Amygdala (tissue), 56 donors: ENCODE measurements at places on chromosomes 1 and 21.

DNA sequence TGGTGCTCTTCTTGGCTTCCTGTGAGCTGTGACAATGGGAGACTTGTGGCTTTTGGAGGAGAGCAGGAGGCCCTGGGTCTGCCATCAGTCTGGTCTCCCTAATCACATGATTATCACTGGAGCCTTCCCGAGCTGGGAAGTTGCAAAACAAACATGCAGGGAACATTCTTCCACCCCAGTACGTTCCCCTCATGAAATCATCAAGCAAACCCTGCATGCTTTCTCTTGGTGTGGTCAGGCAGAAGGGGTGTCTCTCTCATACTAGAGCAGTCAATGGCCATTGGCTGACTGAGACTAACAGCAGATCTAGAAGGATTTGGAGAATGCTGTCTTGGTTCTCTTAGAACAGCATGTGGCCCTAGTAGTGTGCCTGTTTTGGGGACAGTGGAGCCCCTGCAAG is 111.2 kb downstream of the LIPI start:
- no peak for DNase-seq

DNA sequence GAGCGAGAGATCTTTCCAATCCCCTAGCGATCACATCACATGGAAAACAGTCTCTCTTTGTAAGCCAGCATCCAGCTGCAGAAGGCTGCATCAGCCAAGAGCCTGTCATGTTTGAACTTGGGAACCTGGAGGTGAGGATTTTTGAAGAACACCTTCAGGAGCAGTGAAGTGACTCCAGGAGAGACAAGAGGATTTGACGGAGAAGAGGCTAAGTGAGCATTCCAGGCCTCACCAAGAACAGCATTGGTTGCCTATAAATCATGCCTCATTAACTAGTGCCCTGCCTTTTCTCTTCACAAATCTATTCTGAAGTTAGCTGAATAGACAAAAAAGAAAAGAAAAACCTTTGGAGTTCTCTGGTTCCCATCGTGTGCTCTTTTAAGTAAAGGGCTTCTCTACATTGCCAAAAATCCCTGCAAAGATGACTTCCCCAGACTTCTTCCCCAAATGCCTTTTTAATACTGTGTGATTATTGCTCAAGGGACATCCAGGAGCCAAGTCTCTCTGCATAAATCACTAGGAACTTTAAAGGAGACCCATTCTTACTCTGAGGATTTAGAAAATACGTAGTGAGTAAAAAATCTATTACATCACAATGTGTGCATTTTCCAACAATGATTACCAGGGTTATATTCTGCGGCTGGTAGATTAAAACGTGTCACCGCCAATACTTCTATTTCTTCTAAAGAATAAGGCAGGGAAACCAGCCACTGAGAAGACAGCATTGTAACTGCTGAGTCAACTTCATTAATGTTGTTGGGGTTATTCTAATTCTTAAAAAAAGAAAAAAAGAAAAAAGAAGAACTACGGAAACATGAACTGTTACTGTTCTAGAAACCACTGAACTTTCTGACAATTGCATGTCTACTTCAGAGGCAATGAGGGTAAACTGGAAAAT is 95.2 kb downstream of the KIF14 start:
- DNase-seq, result no peak

- no peak for DNase-seq
These were observed 6.8 kb downstream of the CYP2J2 start for GRCh38 chr1:59919746-59920145.

DNA sequence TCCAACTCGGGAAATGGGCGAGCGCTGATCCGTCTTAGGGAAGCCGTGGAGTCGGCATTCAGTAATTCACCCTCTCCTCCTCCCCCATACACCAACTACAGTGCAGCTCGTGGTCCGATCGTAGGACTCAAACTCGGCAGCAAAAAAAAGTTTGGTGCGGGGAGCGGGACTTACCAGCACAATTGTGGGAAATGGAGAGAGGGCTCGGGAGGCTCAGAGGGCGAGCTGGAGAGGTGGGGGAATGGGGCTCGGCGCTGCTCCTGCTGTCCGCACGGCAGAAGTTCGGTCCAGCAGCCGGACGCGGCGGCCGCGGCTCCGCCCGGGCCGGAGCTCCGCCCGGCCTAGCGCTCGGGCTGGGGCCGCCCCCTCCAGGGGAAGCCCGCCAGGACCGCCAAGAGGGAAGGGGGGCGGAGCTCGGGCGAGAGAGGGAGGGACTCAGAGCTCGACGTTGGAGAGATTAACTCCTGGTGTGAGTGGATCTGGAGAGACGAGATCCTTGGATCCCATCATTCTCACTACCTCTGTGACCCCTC is 676 bp upstream of the PIAS3 start:
- peak; percentile 63 for DNase-seq

DNA sequence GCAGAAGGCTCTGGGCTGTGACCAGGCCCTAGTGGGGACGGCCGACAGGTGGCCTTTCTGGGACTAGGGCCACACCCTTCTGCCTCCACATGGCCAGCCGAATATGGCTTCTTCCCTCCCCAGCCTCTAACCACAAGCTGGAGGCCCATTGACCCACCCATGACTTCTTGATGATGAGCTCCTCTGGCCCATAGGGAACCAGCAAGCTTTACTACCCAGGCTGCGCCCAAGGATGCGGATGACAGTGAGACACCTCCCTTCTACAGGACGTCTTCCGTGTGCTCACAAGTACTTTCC is 41.0 kb downstream of the LDLRAD2 start:
- DNase-seq, result no peak

GRCh38 chr21:42878678-42878992 is 704 bp downstream of the WDR4 start:
- no peak for DNase-seq

- DNase-seq, result no peak
These were observed 1378.4 kb upstream of the ADGRL4 start for GRCh38 chr1:80384959-80385358.

DNA sequence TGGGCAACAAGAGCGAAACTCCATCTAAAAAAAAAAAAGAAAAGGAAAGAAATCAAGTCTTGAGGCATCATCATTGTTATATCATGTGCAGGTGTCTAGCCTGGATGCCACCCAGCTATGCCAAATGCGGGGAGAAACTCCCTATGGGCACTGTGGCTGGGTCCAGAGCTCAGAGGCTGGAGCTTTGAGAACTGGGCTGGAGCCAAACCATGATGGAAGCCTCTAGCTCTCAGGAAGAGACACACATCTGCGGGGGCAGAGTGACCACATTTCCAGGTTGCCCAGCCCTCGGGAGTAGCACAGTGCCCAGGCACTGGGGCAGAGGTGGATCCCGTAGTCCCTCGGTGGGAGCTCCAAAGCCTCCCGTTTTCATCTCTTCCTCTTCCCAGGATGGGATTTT is 58.9 kb downstream of the COL18A1 start:
- DNase-seq, result no peak

GRCh38 chr21:42520628-42521253 is 7.1 kb downstream of the SLC37A1 start:
- DNase-seq, result no peak

DNA sequence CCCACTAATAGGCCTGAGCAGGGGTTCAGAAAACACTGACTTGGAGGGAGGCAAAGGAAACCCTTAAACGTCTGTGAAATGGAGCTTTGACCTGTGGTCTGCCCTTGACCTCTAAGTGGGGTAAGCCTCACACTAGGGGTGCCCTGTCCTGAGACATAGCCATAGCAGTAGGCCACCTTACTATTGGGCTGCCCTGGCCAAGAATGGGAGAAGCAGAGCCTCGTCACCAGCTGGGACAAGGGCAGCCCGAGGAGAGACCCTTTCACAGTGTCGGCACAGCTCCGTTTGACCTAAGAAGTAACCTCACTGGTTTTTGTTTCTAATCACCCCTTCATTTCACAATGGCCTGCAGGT is 26.4 kb upstream of the IFNAR2 start:
- DNase-seq, result no peak

DNA sequence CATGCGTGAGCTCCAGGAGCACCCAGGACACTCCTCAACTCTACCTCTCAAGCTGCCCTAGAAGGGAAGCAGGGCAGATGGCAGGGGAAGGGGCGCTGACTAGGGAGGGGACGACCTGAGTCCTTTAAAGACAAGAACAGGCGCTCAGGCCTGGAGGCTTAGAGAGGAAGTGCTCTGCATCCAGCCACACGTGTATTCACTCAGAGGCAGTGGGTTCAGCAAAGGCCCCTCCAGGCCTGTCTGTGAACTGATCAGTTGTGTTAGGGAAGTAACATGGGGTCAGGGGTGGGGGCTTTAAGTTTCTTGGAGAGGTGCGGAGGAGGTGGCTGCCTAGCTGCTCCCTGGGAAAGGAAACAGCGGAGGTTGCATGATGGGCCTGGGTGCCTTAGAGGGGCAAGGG is 37.1 kb upstream of the ARF1 start:
- no peak for DNase-seq

DNA sequence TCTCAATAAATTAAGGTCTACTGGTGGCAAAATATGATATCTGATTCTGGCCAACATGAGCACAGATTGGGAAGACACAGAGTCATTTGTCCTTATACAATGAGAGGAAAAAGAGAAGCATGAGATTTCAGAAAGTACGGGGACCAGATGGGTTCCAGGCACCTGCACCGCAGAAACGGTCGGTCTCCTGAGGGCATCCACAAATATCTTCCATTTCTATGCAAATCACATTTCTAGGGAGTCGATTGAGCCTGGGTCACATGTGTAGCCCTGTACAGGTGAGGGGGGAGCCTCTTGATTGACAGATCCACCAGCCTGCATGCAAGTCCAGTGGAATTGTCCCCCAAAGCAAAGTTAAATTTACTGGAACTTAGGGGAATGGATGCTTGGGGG is 415.6 kb downstream of the NPHP4 start:
- DNase-seq, result no peak

DNA sequence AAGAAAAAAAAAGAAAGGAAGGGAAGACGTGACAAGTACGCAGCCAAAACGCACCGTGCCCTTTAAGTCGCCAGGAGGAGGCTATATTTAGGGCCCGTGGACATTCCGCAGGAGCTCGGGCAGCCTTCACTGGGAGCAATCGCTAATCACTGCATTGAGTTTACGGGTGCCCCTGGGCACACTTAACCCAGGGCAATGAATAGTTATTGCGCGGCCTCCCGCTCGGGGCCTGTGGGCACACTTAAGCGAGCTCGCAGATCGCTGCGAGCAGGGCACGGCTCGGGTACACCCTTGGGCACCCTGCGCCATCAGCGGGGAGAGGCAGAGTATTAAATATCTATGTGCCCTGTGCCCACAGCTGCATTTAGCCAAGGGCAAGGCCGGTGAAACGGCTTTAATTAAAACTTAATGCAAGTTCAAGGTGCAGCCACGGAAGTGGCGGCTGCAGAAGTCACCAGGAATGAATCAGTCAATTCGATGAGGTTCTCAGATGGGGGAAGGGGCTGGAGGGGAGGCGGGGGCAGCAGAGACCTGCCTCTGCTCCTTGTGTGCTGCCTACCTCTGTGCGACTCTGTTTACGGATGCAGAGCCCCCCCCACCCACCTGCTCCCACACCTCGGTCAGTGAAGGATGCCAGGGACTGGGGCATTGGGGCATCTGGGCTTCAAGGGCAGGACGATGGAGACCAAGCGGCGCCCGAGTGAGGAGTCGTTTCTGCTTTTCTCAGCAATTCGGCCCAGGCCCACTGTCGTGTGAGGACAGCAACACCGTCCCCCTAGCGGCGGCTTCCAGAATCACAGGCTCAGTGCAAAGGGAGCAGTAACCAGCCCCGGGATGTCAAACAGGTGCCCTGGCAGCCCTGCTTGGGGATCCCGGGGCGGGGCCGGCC is 51.8 kb upstream of the TARDBP start:
- no peak for DNase-seq

DNA sequence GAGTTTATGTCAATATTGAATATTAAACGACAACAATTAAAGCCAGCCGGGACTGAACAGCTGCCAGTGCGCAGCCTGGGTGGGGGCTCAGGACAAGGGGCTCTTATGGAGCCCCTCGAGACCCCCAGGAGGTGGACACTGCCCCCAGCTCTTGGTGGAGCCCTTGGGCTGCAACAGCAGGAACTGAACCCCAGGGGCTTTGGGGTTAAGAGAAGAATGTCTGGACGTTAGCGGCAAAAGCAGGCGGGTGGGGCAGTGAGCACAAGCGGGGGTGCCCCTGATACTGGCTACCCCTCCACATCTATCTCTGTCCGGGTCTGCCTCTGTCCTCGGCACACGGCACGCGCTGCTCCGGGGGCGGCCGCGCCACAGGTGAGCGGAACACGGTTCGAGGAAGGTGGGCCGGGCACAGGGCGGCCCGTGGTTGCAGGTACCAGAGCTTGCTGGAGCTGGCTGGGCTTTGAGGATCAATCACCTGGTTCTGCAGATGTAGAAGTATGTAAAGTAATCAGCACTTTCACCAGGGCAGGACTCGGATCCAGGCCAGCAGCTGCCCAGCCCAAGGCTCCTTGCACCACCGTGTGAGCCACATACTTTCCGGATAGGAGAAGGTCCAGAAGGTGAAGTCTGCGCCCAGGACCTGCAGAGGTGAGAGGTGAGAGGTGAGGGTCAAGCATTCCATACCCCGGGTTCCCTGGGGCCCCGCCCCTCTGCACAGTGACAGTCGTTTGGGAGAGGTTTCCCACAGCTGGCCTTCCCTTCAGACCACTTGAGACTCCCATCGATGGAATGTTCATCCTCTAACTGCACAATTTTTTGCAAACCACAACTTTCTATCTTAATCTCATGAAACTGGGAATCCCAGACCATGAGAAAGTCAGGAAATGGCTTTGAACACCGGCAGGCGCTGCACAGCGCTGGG is 12.4 kb upstream of the POFUT2 start:
- DNase-seq, result no peak

GRCh38 chr21:17784604-17785402 is 34.4 kb downstream of the C21orf91 start:
- DNase-seq, result no peak

DNA sequence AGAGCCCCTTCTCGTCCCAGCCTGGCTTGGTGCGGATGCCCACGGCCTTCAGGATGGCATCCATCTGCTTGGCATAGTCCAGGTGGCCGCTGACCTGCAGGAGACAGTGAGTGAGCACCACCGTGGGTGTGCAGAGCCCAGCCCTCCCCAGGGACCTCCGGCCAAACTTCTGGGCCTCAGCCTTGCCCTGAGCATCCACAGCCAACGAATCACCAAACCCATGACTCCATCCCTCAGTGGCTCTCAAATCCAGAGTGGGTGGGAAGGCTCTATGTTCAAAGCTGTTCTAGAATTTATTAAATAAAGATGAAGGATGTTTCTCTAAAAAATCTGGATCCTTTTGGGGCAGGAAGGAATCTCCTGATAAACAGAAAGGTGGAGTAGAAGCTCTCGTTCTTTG is 18.7 kb downstream of the HTR6 start:
- no peak for DNase-seq

DNA sequence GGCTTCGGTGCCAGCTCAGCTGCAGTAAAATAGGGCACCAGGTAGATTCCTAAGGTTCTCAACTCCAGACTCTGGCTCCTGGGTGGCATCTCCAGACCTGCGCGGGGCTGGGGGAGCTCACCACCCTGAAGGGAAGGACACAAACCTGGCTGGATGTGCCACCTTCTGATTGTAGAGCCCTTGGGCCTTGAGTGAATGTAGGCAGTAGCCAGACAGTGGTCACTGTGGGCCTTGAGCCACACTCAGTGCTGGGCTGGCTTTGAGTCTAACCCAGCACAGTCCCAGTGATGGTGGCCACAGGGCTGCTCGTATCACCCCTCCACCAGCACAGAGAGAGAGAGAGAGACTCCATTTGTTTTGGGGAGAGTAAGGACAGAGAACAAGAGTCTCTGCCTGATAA is 38.0 kb upstream of the SH3GLB1 start:
- DNase-seq, result no peak
